Fibroblast of skin of right quadriceps (primary cell): ENCODE measurements at places on chromosomes 16 and 17.

DNA sequence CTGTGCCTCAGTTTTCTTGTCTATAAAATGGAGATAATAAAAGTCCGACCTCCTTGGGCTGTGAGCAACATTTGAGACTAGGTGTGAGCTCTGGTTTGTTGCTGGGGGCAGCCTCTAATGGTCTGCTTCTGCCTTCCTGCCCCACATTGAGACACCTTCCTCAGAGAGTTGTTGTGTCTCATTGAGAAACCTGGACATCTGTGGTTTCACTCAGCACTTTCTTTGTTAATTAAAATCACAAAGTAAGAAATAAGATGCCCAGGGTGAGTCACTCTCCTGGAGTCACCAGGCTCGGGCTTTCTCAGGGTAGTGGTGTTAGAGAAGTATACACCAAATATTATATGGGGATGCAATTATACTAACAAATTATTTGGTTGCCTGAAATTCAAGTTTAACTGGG lies 389.2 kb upstream of the SALL1 start:
- DNase-seq, result peak; percentile 51

DNA sequence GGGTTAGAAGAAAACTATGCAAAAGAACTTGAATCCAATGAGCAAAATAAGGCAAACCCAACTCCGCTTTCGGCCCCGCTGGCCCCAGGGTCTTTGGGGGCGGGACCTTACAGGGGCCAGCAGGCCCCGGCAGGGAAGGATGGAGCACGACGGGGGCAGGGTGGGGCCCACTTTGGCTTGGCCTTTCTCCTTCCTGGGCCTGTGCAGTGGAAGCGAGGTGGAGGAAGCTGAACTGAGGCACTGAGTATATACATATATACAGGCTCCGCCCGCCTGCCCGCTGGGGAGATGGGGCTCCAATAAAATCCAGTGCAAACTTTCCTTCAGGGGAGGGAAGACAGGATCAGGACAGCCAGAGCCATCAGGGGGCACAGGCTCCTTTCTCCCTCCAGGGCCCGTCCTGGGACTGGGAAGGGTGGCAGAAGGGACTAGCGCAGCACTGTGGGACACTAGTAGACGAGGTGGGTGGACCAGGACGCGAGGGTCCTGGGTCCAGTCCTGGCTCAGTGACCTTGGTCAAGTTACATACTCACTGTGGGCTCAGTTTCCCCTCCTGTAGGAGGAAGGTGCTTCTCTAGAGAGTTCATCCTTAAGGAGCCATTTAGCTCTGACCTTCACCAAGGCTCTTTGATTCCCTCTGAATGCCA lies 20.9 kb upstream of the MPO start:
- no peak for DNase-seq

DNA sequence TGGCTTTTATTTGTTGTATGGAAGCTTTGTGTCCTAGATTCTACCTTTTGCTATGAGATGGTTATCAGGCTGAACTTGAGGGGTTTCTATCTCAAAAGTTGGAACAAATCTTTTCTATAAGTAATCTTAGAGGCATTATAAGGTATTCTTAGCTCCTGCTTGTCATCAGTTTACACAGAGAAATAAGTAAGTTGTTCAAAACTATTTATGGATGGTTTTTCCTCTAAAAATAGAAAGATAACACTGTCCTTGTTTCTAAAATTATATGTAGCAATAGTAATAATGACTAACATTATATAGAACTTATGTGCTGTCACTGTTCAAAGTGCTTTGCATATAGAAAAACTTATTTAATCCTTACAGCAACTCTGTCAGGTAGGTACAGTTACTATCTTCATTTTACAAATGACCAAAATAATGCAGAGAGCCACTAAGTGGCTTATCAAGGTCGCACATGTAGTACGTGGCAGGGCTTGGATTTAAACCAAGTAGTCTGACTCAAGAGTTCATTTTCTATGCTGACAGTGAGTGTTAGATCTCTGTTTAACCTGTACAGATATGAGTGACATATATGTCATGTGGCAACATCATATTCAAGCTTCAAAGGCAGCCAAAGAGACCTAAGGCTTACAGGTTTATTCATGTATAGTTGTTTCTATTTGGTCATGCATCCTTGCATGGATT lies 59.0 kb downstream of the PHKB start:
- no peak for DNase-seq

GRCh38 chr16:471353-472198 lies 46.1 kb downstream of the RAB11FIP3 start:
- peak; percentile 33 for DNase-seq

DNA sequence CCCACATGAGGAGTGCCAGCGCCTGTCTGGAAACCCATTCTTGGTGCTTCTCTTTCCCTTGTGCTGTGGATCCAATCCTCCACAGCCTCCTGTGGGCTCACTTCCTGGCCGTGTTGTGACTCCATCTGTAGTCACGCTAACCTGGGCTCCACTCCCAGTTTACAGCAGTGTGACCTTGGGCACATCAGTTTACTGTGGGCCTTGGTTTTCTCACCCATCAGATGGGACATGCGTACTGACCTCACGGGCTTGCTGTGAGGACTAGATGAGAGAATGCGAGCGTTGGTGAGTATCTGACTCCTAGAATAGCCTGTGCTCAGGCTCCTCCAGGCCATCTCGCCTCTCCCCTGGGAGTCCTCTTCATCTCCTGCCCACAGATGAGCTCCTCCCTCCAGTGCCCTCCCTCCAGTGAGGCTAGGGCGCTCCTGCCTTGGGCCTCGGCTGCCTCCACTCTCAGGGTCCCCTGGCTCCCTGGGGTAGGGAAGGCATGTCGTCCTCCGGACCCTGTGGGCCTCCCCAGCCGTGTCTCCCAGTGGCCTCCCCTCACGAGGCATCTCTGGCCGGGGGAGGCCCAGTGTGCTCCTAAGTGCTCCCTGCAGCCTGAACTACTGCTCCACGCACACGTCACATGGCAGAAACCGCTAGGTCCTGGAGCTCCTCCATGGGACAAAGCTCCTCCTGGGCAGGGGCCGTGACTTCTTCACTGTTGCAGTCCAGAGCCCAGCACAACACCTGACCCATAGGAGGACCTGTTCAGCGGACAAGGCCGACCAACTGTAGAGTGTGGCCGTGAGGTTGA lies 5.2 kb upstream of the FOXJ1 start:
- no peak for DNase-seq
